ENCODE measurements at places on chromosomes 16 and 17.
A peak's percentile ranks its signal among the peaks of the same experiment; 100 is the strongest.

DNA sequence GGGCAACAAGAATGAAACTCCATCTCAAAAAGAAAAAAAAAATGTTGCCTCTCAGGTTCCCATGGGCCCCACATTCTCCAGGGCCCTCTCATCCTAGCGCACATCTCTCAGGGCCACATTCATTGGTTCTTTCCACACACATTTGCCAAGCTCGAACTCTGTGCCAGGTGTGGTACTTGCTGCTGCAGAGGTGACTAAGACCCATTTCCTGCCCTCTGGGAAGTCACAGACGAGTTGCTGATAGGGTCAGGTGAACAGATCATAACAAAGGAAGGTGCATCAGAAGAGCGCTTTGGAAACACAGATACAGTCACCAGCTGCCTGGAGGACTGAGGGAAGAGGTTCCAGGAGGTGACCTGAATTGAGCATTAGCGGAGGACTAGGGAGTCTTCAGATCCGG, 1.0 kb downstream of the GSDMA start:
- DNase-seq, result peak; percentile 31

- DNase-seq, result peak; percentile 58
These were observed 9.6 kb downstream of the LLGL2 start for GRCh38 chr17:75535119-75535537.

GRCh38 chr17:17361867-17362539, 58.8 kb downstream of the NT5M start:
- no peak for DNase-seq

- peak; percentile 22 for DNase-seq
These were observed at the start of gene SREBF1 for GRCh38 chr17:17836818-17837379. Gene SREBF1 (minus strand): TSS chr17:17836986. CDS start chr17:17836817, 169 bp downstream.

GRCh38 chr17:52148969-52149351, 9.6 kb downstream of the CA10 start:
- no peak for DNase-seq

- DNase-seq, result no peak
These were observed 68.0 kb downstream of the OR1D5 start for GRCh38 chr17:2995377-2995776.

GRCh38 chr17:33228548-33228947, 64.5 kb downstream of the ASIC2 start:
- no peak for DNase-seq

DNA sequence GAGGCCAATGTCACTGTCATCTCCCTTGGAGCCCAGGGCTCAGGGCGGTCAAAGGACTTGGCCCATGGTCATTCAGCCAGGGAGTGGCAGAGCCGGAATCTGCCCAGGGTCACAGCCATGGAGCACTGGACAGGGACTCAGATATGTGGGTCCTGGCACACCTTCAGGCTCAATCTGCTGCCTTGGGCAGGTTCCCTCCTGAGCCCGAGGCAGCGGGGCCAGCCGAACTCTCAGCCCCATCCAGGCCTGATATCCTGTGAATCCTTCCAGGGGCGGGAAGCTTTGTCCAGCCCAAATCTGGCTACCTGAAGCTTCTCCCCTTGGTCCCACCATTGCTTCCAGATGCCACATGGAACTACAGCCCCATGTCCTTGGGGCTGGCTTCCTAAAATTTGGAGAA, 12.2 kb upstream of the CDIPT start:
- no peak for DNase-seq

GRCh38 chr17:49878931-49879904, 31.3 kb upstream of the TAC4 start:
- no peak for DNase-seq

GRCh38 chr16:76857402-76857801, 333.6 kb upstream of the MON1B start:
- no peak for DNase-seq

DNA sequence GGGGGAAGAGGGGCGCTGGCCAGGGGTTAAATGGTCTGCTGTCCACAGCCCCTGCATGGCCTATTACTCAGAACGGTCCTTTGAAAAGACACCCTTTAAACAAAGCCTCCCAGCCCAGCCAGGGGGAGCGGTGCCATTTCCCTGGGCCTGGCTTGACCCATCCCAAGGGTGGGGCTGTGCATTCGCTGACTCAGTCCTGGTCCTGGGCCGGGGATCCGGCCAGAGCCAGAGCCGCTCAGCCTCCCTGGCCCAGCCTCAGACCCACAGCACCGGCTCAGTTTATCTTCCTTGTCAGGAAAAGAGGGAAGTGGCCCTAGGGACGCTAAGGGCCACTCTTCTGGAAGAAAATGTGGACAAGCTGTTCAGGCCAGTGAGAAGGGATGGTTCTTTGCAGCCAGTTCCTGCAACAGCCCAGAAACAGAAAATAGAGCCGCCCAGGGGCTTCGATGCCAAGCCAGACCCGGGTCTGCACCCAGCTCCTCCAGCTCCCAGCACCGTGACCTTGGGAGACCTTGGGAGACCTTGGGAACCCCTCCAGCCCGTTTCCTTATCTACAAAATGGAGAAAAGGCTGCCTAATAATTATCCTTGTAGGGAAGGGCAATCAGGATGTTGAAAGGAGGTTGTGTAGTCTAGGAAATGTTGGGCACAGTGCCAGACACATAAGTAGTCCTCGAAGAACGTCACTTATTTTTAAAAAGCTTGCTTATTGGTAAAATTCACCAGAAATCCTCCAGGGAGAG, 82.5 kb downstream of the ZDHHC7 start:
- no peak for DNase-seq

DNA sequence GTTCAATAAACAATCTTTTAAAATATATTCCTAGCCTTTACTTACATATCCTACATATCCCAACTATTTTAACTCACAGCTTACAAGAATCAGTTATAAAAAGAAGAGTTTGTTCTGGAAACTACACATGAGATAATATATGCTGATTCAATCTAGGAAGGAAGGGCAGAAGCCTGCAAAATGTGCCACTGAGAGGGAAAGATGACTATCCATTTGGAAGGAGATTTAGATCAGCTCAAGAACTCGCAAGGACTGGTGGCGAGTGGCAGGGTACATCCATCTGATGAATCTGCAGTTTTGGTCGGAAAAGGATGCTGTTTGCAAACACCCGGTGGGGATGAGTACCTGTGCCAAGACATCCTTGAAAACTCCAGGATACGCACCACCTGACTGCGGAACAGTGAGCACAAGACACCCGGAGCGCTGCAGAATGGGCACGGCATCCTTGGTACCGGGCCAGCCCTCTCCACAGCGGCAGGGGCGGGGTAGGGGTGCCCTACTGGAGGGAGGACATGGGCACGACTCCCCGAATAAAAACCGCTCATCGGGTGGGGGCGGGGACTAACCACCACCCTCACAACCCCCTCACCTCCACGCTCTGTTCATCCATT, 723 bp downstream of the TRIM37 start:
- DNase-seq, result peak; percentile 70

DNA sequence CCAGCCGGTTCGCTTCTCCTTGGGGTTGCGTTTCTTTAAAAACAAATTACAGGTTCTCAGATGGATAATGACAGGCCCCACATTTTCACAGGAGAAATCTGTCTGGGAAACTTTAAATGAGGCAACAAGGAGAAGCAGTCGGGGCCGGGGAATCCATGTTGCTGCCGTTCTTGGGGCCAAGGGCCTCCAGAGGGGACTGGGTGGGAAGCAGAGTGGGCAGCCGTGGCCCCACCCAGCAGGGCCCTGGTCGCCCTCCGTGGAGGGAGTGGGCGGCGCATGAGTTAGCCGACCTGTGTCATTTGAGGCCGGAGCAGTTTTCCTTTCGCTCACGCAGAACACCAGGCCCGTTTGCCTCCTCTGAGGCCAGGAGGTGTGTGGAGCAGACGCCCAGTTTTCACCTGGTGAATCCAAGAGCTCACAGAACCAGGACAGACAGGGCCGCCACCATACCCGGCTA, 207.7 kb upstream of the CIBAR2 start:
- no peak for DNase-seq

DNA sequence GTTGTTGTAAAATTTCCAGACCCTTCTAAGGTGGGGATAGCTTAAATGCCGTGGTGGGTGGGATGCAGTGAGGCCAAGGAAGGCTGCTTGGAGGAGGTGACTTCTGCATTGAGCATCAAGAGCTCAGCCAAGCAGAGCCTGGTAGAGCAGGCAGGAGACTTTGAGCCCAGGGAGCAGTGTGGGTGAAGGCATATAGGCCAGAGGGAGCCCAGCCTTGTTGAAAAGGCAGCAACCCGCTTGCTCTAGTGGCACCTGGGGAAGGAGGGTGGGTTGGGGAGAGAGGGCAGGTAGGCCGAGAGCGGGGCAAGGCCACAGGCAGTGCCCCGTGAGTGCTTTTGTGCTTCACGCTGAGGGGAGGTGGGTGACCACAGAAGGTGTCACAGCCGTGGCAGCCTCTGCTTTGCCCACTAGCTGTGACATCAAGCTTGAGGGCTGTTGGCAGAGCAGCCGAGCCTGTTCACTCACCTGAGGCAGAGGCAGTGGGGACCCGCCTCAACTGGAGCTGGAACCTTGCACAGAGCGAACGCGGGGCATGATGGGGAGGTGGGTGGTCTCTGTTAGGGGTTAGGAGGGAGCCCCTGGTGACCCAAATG, 56.1 kb downstream of the IRF8 start:
- no peak for DNase-seq

DNA sequence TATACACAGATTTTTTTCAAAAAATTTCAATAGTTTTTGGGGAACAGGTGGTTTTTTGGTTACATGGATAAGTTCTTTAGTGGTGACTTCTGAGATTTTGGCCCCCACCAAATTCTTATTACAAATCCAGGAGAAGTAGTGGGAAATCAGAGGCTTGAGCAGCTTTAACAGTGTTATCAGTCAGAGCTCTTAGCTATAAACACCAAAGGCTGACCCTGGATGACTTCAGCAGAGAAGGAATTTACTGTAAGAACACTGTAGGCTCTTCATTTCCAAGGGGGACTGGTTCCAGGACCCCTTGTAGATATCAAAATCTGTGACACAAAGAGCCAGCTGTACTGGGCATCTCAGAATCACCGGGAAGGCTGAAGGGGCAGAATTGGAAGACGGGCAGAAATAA, 17.8 kb downstream of the MPHOSPH6 start:
- no peak for DNase-seq

- DNase-seq, result no peak
These were observed 164.9 kb downstream of the BANP start for GRCh38 chr16:88116121-88116520.

DNA sequence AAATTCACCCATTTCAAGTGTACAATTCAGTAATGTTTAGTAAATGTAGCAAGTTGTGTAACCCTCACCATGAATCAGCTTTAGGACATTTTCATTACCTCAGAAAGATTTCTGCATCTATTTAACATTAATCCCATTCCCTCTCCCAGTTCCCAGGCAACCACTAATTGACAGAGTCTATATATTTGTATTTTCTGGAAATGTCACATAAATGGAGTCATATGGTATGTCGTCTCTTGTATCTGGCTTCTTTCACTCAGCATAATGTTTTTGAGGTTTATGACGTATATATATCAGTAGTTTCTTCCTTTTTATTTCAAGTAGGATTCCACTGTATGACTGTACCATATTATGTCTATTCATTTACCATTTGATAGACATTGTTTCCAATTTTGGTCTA, 199.8 kb downstream of the CYB561 start:
- DNase-seq, result no peak

GRCh38 chr16:73871088-73871733, 425.4 kb upstream of the PSMD7 start:
- DNase-seq, result no peak

GRCh38 chr17:77528516-77529327, 388.0 kb downstream of the SEC14L1 start:
- no peak for DNase-seq

DNA sequence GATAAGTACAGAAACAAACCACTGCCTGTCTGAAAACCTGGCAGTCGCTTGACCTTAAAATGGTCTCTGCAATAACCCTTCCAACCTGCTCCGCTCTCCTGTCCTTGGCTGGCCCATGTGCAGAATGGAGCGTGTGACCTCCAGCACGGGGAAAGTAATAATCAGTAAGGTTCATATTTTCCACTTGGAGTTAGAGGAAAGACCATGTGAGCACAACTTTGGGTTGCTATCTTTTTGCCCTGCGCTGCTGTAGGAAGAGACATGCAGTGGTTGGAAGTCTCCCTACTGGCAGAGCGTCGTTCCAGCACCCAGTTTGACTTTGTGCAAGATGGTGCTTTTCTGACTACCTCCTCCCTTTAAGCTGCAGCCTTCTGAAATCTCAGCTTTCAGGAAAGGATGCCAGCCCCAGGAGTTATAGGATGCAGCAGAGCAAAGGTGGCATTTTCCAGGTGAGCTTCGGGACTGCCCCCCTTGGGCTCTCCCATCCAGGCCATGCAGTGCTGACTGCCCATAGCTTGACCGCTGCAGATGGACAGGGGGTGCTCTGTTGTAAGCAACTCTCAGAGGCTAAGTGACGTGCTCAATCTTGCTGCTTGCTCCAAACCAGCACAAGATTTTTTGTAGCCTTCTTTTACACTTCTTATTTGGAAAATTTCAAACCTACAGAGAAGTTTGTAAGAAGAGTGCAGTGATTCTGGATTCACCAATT, 110.7 kb upstream of the NOL11 start:
- no peak for DNase-seq

- DNase-seq, result no peak
These were observed 160.3 kb upstream of the DYNLRB2 start for GRCh38 chr16:80380514-80380913.

DNA sequence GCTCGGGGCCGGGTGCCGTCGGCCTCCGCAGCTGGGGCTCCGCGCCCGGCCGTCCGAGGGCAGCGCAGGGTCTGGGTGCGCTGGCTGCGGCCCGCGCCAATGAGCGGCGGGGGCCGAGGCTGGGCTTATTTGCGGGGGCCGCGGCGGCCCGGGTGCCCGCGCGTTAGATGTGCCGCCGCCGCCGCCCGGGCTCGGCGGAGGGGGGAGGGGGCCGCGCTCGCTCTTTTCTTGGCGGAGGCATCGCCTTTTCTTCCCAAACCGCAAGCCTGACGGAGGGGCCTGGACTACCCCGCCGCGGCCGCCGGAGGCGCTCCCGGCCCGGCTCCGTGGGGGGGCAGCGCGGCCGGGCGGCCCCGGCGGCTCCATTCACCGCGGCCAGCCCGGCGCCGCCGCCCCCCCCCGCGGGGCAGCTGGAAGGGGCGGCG, at the start of gene NOTUM:
Gene NOTUM, minus strand, starts transcription at position 101 of the 425 bp plus-strand sequence. CDS start 278 bp downstream, outside the sequence.
- DNase-seq, result no peak

- DNase-seq, result no peak
These were observed 37.7 kb downstream of the GINS2 start for GRCh38 chr16:85650844-85651628.

- no peak for DNase-seq
These were observed 56.8 kb upstream of the ARL4D start for GRCh38 chr17:43341715-43342588.

DNA sequence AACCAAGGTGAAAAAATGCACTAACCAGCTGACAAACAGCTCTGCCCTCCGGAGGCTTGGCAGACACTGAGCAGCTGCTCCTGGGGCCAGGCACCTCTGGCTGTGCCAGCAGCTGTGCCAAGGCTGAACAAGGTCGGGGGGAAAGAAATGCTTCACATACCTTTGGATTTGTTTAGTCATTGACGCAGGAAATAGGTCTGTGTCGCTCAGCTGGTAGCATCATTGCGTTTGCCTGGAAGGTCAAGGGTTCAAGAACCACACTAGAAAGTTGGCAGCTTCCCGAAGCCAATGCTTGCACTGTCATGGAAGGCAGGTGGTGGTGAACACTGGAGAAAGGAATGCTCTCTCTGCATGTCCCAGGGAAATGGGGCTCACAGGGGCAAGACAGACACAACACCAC, 63.5 kb downstream of the PCTP start:
- DNase-seq, result no peak
